ENCODE measurements at places on chromosomes 2 and 18.
A peak's percentile ranks its signal among the peaks of the same experiment; 100 is the strongest.

DNA sequence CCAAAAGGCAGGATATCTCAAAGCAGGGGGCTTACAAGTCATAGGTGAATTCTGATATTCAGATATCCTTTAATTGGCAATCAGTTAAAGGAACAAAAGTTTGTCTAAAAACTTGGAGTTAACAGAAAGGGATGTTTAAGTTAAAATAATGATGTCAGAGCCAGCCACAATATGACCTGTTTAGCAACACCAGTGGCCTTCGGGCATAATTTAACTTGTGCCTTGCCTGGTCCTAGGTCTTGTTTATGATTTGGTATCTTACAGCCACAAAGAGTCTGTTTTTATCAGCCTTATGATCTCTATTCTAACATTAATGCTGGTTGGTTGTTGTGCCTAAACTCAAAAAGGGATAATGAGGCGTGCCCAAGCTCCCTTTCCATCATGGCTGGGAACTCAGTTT is 252.9 kb downstream of the RNF152 start:
- no peak for DNase-seq

DNA sequence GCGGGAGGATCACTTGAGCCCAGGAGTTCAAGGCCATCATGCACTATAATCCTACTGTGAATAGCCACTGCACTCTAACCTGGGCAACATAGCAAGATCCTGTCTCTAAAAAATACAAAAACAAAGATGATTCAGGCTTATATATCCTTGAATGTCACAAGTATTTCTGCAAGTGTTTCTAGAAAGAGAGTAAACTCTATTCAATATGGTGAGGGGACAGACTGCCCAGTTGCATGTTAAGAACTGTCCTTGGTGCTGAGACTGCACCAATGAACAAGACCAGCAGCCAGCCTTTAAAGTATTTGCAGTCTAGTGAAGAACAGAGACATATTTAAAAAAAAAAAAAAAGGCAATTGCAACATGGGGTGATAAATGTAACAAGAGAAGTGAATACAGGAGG is 16.4 kb downstream of the MAP3K19 start:
- peak; percentile 38 for DNase-seq

DNA sequence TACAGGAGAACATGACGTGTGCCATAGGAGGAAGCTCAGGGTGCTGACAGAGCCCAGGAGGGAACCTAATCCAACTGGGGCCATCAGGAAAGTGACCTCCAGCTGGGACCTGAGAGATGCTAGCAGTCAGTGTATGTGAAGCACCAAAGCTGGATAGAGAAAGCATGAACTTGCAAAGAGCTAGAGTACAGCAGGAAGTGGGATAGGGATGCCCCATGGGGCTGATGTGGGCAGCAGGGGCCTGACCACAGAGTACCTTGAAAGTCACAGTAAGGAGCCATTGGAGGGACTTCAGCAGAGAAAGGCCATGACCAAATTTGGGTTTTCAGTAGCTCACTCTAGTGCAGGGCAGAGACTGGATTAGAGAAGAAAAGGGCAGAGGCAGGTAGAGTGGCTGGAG is 91.6 kb upstream of the TTC39C start:
- DNase-seq: no peak

- DNase-seq: no peak
Observed at GRCh38 chr2:227402959-227403358, 15.2 kb upstream of the SCYGR1 start.

GRCh38 chr2:84556190-84556589 is 39.9 kb downstream of the DNAH6 start:
- DNase-seq: no peak

GRCh38 chr18:5309888-5310470 is 14.5 kb upstream of the ZBTB14 start:
- DNase-seq: peak; percentile 87

DNA sequence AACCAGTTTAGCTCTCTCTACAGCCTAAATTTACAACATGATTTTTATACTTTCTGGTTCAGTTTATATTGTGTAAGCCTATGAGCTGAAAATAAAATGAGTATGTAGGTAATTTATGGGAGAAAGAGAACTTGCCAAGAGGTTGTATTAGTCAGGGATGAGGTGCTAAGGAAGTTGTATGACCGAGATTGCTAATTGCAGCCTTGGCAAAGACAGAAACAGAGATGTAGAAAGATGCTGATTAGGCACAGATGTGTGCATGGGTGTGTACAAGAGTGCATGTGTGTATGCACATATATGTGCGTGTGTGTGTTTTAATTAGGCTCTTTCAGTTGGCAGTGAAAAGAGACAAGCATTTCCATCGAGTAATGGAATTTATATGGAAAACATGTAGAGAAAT is 213.9 kb downstream of the FBXO15 start:
- DNase-seq: no peak

DNA sequence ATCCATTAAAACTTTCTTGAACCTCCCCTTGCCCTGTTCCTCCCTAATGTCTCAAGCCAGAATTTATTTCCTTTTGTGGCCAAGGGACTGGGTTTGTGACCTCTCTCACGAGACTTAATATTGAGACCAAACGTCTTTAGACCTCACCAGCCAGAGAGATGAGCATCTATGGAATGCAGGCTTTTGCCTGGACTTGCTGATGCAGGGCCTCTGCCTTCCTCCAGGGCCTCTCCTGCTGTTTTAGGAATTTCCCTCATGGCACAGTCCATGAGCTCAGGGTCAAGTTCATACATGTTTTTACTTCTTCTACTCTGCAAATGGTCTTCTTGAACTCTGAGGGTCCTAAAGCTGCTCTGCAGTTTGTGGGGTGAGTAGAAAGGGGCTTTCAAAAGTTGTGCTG is 22.3 kb downstream of the IL1B start:
- no peak for DNase-seq

DNA sequence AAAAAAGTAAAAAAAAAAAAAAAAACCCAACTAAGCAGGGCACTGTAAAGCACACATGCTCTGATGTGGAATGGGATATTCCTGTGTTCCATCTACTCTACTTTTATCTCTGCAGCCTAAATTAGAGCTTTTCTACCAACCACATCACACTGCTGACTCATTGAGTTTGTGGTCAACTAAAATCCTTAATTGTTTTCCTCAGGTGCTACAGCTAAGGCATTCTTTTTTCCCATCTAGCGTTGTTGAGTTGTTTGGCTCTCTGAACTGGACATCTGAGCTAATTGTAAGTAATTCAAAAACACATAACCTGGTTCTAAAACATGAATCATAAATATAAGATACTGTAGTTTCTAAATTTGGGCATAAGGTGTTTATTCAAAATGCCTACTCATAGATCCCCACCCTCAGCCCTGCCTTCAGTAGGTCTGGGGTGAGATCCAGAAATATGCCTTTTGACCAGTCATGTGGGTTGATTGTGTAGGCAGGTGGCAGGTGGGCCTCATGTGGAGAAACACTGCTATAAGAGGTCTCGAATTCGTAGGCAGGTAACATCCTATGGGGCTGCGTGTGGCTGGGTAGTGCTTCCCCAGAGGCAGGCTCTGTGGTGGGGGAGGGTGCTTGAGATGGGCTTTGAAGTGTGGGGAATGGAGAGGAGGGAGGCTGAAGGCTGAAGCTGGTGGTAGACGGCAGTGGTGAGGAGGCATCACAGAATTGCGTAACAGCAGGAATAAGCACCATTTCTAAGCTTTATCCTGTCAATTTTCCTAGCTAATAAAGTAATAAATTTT is 27.2 kb downstream of the ANKRD29 start:
- no peak for DNase-seq

- no peak for DNase-seq
Observed at GRCh38 chr18:69981948-69982347, 34.3 kb upstream of the CD226 start.

GRCh38 chr2:166632616-166633015 is 138.6 kb upstream of the SCN7A start:
- peak; percentile 66 for DNase-seq
